ENCODE measurements at places on chromosomes 16 and 17. TPM values are rescaled to one million over a fixed set of nuclear protein-coding genes. Genes with fewer than 3 reads are reported as not detected.

Gene IGFBP4
- 0.59 TPM for total RNA-seq

Gene HOXB1
- not detected for total RNA-seq

Gene ADAD2
- not detected for total RNA-seq

Gene NPIPB2
- total RNA-seq = 35.5 TPM

Gene ASPHD1
- not detected for total RNA-seq

Gene ASPA
- total RNA-seq = not detected

Gene EVI2B
- 16.3 TPM for total RNA-seq

DNA sequence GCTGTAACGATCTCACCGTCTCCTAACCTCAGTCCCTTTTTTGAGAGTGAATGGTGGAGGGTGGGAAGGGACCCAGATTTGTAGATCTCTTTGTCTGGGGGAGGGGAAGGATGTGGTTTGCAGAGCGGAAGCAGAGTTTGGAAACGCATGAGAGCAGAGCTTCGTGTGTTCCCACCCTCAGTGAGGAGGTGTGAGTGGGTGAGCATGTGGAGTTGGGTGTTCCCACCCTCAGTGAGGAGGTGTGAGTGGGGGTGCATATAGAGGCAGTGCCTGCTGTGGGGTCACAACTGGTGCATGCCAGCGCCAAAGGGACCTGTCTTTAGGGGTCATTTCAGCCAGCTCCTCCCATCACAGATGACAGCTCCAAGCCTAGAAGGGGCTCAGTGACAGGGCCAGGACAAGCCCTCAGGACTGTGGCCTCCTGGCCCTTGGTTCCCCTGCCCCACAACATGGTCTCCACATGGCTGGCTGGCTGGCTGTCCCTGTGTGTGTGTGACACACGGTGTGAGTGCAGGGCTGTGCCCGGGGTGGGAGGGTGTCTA, 1.8 kb upstream of the CISD3 start:
- H3K4me3 ChIP-seq = peak overlapping the region; percentile 83
- no peaks in the 10 kb centered on the region for H3K36me3 ChIP-seq
- peaks cover 74% of the 10 kb centered on the region for H3K4me1 ChIP-seq
- peak; percentile 89 for DNase-seq
- H3K27ac ChIP-seq = peak overlapping the region; percentile 94

- no peaks in the 10 kb centered on the region for H3K36me3 ChIP-seq
- no peak overlapping the region for H3K27ac ChIP-seq
- H3K27me3 ChIP-seq = peaks cover 15% of the 10 kb centered on the region
Observed at GRCh38 chr16:85452364-85453193, 160.5 kb upstream of the GSE1 start.

DNA sequence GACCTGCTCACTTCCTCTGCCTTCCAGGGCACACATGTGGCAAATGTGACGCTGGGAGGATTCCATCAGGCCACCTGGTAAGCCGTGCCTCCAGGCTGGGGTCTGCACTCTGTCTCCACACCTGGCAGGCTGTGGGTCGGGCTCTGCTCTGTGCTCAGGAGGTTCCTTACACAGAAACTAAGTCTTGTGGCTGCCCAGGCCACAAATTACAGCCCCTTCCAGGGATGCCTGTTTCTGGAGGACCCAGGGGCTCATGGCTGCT, 58.2 kb downstream of the RMI2 start:
- no peak overlapping the region for H3K27ac ChIP-seq
- H3K36me3 ChIP-seq = no peaks in the 10 kb centered on the region
- no peaks in the 10 kb centered on the region for H3K27me3 ChIP-seq

GRCh38 chr17:4035081-4035680, 70.9 kb upstream of the ATP2A3 start:
- H3K27ac ChIP-seq = no peak overlapping the region
- H3K27me3 ChIP-seq = no peaks in the 10 kb centered on the region
- no peaks in the 10 kb centered on the region for H3K4me1 ChIP-seq
- H3K4me3 ChIP-seq = no peak overlapping the region

DNA sequence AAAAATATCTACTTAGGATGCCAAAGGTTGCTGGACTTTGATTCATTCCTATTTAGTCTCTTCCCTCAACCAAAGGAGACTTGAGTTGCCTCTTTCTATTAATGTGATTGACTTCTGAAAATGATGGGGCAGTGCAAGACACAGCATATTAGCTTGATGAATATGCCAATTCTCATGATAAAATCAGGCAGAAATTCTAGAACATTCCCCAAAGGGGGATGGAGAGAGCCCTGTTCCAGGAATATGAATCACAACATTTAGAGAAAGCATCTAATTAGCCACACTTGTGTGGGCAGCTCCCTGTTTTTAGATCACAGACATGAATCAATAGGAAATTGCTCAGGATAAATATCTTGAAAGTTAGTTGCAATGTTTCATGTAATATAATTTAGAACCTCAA, 584.0 kb upstream of the CDH8 start:
- H3K4me1 ChIP-seq = no peaks in the 10 kb centered on the region
- no peak overlapping the region for H3K4me3 ChIP-seq
- H3K36me3 ChIP-seq = peaks cover 18% of the 10 kb centered on the region
- H3K27ac ChIP-seq = no peak overlapping the region

GRCh38 chr16:73052576-73052975, 4.6 kb upstream of the ZFHX3 start:
- peaks cover 6% of the 10 kb centered on the region for H3K36me3 ChIP-seq
- no peak overlapping the region for H3K27ac ChIP-seq
- H3K27me3 ChIP-seq = peaks cover 43% of the 10 kb centered on the region
- DNase-seq = no peak
- H3K4me1 ChIP-seq = peaks cover 31% of the 10 kb centered on the region

GRCh38 chr17:67272312-67273047, 27.5 kb upstream of the HELZ start:
- no peak overlapping the region for H3K4me3 ChIP-seq
- H3K27me3 ChIP-seq = no peaks in the 10 kb centered on the region
- peaks cover 4% of the 10 kb centered on the region for H3K4me1 ChIP-seq
- H3K27ac ChIP-seq = no peak overlapping the region

DNA sequence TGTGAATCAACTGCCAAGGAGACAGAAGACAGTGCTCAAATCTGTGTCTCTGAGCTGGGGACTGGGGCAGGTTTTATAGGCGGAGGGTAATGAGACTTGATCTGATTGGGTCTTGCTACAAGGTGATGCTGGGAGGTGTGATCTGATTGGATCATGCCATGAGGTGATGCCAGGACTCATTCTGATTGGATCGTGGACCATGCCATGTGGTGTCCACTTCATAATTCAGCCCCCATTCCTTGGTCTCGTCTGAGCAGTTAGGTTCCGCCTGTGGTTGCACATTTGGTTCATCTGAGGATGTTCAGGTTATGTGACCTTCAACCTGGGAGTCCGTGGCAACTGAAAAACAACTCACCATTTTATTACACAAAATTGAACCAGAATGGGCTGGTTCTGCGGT, 41.0 kb downstream of the OTOA start:
- peaks cover 11% of the 10 kb centered on the region for H3K27me3 ChIP-seq
- H3K4me3 ChIP-seq = no peak overlapping the region
- no peaks in the 10 kb centered on the region for H3K36me3 ChIP-seq
- H3K27ac ChIP-seq = no peak overlapping the region
- DNase-seq = no peak

GRCh38 chr17:81197831-81198490, 24.8 kb downstream of the CEP131 start:
- H3K27me3 ChIP-seq = no peaks in the 10 kb centered on the region
- H3K4me3 ChIP-seq = no peak overlapping the region
- no peak for DNase-seq
- H3K4me1 ChIP-seq = no peaks in the 10 kb centered on the region

DNA sequence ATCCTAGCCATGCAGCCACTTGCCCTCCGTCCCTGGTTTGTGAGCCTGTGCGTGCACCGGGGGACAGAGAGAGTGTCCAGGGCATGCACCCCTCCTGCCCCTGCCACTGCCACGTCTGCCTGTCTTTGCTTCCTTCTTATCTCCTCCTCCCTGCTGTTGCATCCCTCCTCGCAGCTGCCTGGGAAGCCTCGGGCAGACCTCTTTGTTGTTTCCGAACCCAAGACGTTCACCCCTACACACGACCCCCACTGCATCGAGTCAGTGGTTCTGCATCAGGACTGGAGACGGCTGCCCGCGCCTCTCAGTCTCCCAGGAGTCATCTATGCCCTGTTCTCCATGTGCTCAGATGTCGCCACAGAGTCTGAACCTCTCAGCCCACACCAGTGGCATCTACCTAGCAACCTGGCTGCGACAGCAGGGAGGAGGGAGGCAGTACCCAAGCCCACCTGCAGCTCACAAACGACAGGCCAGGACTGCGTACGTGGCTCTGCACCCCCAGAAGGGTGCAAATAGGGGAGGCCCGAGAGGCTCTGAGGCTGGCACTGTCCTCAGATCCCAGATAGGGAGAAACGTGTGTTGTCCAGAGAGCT, 5.2 kb downstream of the TIMP2 start:
- no peaks in the 10 kb centered on the region for H3K36me3 ChIP-seq
- DNase-seq = no peak
- H3K4me3 ChIP-seq = no peak overlapping the region
- no peak overlapping the region for H3K27ac ChIP-seq

- H3K36me3 ChIP-seq = no peaks in the 10 kb centered on the region
- H3K27ac ChIP-seq = no peak overlapping the region
- peaks cover 29% of the 10 kb centered on the region for H3K27me3 ChIP-seq
- H3K4me1 ChIP-seq = no peaks in the 10 kb centered on the region
- DNase-seq = no peak
Observed at GRCh38 chr16:77555791-77556190, 121.0 kb upstream of the ADAMTS18 start.

DNA sequence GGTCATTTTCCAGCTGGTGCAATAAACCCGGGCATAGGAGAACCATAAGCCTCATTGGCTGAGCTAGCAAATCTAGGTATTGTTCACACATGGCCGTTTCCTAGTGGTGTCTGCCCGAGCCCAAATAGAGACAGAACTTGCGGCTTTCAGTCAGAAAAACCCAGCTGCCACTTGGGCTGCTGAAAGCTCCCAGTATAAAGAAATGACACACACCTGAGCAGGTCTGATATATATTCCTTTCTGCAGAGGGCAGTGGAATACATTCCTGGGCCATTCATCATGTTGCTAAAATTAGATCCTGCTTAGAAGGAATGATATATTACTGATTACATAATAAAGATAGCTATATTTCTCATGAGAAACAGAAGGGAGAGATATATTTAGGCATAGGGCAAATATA, 83.9 kb upstream of the IRX5 start:
- no peak for DNase-seq
- peaks cover 2% of the 10 kb centered on the region for H3K27me3 ChIP-seq
- H3K27ac ChIP-seq = no peak overlapping the region
- no peaks in the 10 kb centered on the region for H3K4me1 ChIP-seq

DNA sequence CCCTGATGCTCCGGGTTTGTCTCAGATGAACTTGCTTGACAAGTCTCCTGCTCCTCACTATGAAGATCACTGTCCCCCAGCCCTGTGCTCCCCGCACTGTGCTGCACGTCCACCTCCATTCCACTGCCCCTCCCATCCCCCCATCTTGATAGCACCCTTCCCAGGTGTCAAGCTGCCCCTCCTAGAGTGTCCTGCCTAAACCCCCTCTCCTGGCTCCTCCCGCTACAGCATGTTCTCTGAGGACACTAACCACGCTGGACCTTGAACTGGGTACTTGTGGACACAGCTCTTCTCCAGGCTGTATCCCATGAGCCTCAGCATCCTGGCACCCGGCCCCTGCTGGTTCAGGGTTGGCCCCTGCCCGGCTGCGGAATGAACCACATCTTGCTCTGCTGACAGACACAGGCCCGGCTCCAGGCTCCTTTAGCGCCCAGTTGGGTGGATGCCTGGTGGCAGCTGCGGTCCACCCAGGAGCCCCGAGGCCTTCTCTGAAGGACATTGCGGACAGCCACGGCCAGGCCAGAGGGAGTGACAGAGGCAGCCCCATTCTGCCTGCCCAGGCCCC, 18.5 kb downstream of the DEXI start:
- DNase-seq = no peak
- no peak overlapping the region for H3K27ac ChIP-seq
- H3K4me1 ChIP-seq = no peaks in the 10 kb centered on the region
- H3K27me3 ChIP-seq = no peaks in the 10 kb centered on the region
- H3K4me3 ChIP-seq = no peak overlapping the region

GRCh38 chr17:33561569-33562334, 268.7 kb upstream of the ASIC2 start:
- no peaks in the 10 kb centered on the region for H3K4me1 ChIP-seq
- no peak for DNase-seq

DNA sequence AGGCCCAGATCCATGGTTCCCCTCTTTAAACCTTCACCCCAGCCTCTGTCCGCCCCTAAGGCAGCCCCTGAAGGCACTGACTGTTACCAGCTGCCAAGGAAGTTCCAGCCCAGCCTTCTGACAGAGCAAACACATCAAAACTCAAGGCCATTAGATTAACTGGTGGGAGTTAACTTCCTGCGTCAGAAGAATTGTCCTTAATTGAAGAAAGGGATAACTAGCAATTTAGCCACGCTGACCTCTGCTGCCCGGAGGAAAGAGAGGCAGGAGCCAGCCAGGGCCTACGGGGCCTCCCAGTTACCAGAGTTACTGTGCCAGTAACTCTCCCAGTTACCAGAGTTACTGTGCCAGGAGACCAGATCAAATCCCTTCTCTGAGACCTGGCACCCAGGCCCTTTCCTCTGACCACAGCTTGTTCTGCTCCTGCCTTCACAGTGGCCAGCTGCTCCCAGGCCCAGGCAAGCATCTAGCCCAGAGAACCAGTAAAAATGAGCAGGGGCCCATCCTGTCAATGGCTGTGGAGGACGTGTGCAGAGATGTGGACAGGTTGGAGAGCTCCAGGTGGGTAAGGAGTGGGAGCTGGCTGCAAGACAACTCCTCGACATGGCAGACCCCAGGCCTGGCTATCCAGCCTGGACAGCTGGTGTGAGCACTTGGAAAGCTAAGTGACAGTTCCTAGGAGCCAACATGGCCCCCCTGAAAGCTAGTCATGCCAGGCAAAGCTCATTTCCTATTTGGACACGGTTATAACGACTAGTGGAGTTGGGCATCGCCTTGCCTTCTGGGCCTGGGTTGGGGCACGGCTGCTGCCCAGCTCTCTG, 2.8 kb upstream of the PITPNM3 start:
- H3K27me3 ChIP-seq = peaks cover 29% of the 10 kb centered on the region
- no peaks in the 10 kb centered on the region for H3K36me3 ChIP-seq
- no peak overlapping the region for H3K4me3 ChIP-seq
- no peak overlapping the region for H3K27ac ChIP-seq
- no peak for DNase-seq

DNA sequence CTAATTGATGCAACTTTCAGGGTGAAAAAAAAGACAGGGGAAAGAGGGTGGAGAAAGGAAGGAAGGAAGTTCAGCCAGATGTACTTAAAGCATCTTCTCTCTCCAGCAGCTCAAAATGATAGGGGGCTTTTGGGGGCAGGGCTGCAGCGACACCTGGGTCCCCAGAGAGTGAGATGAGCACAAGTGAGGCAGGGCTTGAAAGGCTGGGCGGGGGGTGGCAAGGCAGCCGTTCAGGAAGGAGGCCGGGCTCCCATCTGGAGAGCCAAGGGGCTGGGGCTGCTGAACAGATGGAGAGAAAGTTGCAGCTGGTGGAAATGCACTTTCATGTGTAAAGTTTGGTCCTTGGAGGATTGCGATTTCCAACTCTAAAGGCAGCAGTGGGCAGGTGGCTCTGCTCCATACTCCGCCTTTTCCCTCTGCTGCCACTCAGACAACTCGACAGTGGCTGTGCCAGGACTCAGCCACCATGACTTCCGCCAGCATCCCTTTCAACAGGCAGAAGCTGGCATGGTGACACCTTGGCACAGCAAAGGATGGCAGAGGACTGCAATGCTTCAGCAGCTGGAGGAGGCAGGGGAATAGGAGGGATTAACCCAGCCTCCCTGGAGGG, 7.7 kb downstream of the SLC35B1 start:
- DNase-seq = peak; percentile 45
- peaks cover 22% of the 10 kb centered on the region for H3K4me1 ChIP-seq
- H3K27me3 ChIP-seq = no peaks in the 10 kb centered on the region
- H3K27ac ChIP-seq = peak overlapping the region; percentile 9
- peaks cover 15% of the 10 kb centered on the region for H3K36me3 ChIP-seq

- peaks cover 54% of the 10 kb centered on the region for H3K4me1 ChIP-seq
- H3K36me3 ChIP-seq = peaks cover 6% of the 10 kb centered on the region
- no peak for DNase-seq
- peak overlapping the region; percentile 77 for H3K27ac ChIP-seq
- no peaks in the 10 kb centered on the region for H3K27me3 ChIP-seq
Observed at GRCh38 chr16:4021070-4021779, 95.0 kb downstream of the ADCY9 start.
